ENCODE measurements at places on chromosomes 1 and 21. TPM values are rescaled to one million over a fixed set of nuclear protein-coding genes. Genes with fewer than 3 reads are reported as not detected.

GRCh38 chr1:44830900-44831304 is 12.2 kb downstream of the PTCH2 start:
- no peak for DNase-seq

GRCh38 chr1:159141584-159142390 is 29.6 kb upstream of the CADM3 start:
- no peak for DNase-seq

GRCh38 chr1:241275226-241275625 is 81.8 kb downstream of the RGS7 start:
- no peak for DNase-seq

- peak; percentile 64 for DNase-seq
These were observed 180.1 kb downstream of the ZBTB18 start for GRCh38 chr1:244231193-244231571.

GRCh38 chr1:67675800-67676199 is 9.2 kb upstream of the GADD45A start:
- no peak for DNase-seq

DNA sequence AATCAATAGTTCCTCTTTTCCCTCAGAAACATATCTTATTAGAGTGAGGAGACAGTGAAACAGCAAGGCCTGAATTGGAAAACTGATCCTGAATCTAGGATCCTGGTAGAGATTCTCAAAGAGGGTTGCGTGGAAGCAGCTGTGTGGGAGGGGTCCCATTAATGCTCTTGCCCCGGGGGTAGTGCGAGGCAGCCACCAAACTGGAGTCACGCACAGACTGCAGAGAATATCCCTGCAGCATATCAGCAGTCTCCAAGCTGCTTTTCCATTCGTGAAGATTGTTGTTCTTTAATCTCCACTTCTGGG is 150.1 kb downstream of the DISC1 start:
- no peak for DNase-seq

- DNase-seq: peak; percentile 17
These were observed 27.7 kb downstream of the RRAGC start for GRCh38 chr1:38831731-38832369.

GRCh38 chr1:24919791-24920532 is 10.1 kb downstream of the RUNX3 start:
- no peak for DNase-seq

GRCh38 chr1:27724961-27725373 is 794 bp upstream of the FAM76A start:
- DNase-seq: peak; percentile 30

- no peak for DNase-seq
These were observed 14.4 kb downstream of the C1orf159 start for GRCh38 chr1:1101503-1101902.

GRCh38 chr1:209625791-209626285 is 26.4 kb downstream of the LAMB3 start:
- DNase-seq: no peak

GRCh38 chr1:221794079-221794670 is 52.3 kb upstream of the DUSP10 start:
- peak; percentile 48 for DNase-seq

- DNase-seq: no peak
These were observed 356.8 kb upstream of the B3GALT2 start for GRCh38 chr1:193543259-193543658.

DNA sequence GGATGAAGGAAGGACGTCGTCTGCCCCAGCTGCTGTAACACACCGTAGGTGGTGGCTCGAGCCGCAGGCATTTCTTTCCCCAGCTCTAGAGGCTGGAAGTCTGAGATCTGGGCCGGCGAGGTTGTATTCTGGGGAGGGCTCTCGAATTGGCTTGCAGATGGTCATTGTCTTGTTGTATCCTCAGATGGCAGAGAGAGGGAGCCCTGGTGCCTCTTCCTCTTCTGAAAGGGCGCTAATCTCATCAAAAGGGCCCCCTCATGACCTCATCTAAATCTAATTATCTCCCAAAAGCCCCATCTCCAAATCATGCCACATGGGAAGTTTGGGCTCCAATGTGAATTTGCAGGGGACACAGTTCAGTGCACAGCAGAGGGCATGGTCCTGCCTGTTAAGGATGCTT is 109.0 kb downstream of the SIK1 start:
- DNase-seq: no peak

GJB3 gene
- total RNA-seq: 136 TPM

TMEM269 gene
- under 0.01 TPM for total RNA-seq

NPHS2 gene
- not detected for total RNA-seq

TMEM200B gene
- 0.77 TPM for total RNA-seq

CD5L gene
- total RNA-seq: not detected

DNASE2B gene
- total RNA-seq: not detected

NTMT2 gene
- total RNA-seq: not detected

ORC1 gene
- 0.26 TPM for total RNA-seq
